ENCODE measurements at places on chromosomes 7 and 10. TPM values are rescaled to one million over a fixed set of nuclear protein-coding genes. Genes with fewer than 3 reads are reported as not detected.
A peak's percentile ranks its signal among the peaks of the same experiment; 100 is the strongest.

DNA sequence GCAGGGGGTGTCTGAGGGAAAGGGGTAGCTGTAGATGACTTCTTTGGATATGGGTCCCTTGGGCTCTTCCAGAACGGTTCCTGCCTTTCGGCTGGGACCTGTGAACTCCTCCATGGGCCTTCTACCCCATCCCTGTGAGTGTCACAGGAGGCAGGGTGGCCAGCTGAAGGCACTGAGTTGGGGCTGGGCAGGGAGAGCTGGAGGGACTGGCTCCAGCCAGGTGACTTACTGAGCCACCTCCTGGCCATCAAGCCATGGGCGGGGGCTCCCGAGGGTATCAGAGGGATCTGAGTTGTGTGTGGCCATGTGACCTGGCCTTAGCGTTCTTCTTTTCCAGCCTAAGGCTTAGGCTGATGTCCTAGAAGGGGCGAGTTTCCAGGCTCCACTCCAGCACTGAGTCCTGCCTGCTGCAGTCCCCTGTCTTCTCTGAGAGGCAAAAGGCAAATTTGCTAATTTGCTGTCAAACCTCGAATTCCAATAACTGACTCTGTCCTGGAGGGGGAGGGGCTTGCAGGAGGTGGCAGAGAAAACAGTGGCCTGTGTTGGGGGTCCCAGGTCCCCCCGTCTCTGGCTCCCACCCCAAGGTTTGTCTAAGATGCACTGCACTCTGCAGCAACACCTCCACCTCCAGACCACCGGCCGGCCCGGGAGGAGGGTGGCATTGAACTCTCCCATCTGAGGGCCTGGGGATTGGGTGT is 27.2 kb downstream of the ADCYAP1R1 start:
- H3K27me3 ChIP-seq = peaks cover 6% of the 10 kb centered on the region
- H3K4me3 ChIP-seq = no peak overlapping the region
- H3K36me3 ChIP-seq = no peaks in the 10 kb centered on the region

DNA sequence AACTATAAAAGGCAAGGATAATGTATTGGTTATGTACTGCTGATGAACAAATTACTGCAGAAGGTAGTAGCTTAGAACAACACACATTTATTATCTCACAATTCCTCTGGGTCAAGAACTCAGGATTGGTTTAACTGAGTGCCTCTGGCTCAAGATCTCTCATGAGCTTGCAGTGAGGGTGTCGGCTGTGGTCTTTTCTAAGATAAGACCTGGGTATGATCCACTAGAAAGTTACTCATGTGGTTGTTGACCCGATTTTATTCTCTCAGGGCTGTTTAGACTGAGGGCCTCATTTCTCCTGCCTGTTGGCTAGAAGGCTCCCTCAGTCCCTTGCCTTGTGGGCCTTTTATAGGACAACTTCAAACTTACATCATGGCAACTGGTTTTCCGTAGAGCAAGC is 86.7 kb downstream of the VWDE start:
- H3K27me3 ChIP-seq = peaks cover 6% of the 10 kb centered on the region
- H3K27ac ChIP-seq = no peak overlapping the region
- no peak for DNase-seq

DNA sequence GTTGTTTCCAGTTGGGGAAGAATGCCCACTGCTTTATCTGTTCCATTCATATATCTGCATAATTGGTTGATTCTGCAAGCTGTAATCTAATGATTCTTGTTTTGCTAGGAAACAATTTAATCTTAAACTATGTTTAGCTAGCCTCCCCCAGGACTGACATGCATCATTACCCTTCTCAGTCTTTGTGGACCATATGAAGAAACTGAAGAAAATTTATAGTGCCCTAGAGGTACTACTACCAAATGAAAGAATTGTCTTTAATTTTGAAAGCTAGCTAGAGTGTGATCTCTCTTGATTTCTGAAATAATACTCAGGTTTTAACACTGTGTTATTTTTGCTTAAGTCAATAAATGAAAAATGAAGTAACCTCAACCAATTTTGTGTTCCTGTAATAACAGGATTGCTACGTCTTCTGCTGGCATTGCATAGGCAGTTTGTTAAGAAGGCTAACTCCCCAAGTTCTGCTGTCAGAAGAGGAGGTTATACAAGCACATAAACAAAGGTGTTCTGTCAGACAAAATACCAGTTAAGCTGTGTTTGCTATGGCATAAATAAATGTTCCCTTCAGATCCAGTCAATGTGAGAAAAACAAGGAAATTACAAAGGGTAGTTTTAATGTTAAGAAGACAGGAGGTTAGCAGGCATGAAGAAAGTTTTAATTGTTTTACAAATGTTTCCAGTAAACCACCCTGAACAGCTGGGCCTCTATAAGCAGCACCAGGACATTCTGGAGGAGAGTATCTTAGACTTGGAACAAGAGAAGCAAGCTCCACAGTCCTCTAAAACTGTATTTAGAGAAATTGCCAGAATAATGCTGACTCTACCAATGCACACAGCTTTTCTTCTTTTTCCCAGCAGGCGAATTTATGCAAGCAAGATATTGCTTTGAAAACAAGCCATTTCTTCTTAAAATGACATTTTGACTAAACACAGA is 90.3 kb upstream of the CTTNBP2 start:
- no peak overlapping the region for H3K27ac ChIP-seq
- no peaks in the 10 kb centered on the region for H3K36me3 ChIP-seq
- no peak overlapping the region for H3K4me3 ChIP-seq
- no peaks in the 10 kb centered on the region for H3K27me3 ChIP-seq
- H3K4me1 ChIP-seq = no peaks in the 10 kb centered on the region

- DNase-seq = no peak
- no peaks in the 10 kb centered on the region for H3K4me1 ChIP-seq
- H3K4me3 ChIP-seq = no peak overlapping the region
- H3K27me3 ChIP-seq = peaks cover 25% of the 10 kb centered on the region
- no peak overlapping the region for H3K27ac ChIP-seq
These were observed 8.8 kb upstream of the CALD1 start for GRCh38 chr7:134770676-134771075.

- peak within 1 kb of the TSS; percentile 91 for H3K4me3 ChIP-seq
- H3K27ac ChIP-seq = peak within 1 kb of the TSS; percentile 80
- peaks cover 36% of the 10 kb centered on the region for H3K4me1 ChIP-seq
- no peaks in the 10 kb centered on the region for H3K36me3 ChIP-seq
- peak; percentile 61 for DNase-seq
These were observed at the start of gene CARD11 for GRCh38 chr7:3043544-3044371. Gene CARD11 (minus strand): TSS chr7:3043867. CDS start chr7:2958506, 85,361 bp downstream.

DNA sequence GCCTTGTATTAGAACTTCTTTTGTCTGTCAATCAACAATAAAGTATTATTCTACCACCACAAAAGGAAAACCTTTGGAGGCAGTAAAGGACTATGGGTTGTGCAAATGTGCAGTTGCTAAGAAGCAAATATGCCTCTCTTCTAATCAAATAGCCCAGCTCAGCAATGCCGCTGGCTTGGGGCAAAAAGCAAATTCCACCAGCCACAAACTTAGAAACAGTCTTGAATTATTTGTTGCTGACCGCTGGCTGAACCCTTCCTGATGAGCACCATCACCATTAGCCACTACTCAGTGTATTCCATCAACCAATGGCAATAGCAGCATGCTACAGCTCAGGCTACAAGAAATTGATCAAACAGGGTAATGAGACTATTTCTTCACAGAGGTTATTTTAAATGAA is 51.0 kb downstream of the SKAP2 start:
- no peak overlapping the region for H3K4me3 ChIP-seq
- H3K36me3 ChIP-seq = no peaks in the 10 kb centered on the region
- no peaks in the 10 kb centered on the region for H3K27me3 ChIP-seq
- peaks cover 3% of the 10 kb centered on the region for H3K4me1 ChIP-seq
- DNase-seq = no peak
- no peak overlapping the region for H3K27ac ChIP-seq

- H3K4me1 ChIP-seq = peaks cover 6% of the 10 kb centered on the region
- no peaks in the 10 kb centered on the region for H3K36me3 ChIP-seq
- H3K27me3 ChIP-seq = no peaks in the 10 kb centered on the region
- no peak overlapping the region for H3K27ac ChIP-seq
- DNase-seq = no peak
These were observed 474.0 kb upstream of the FOXK1 start for GRCh38 chr7:4208086-4208485.

DNA sequence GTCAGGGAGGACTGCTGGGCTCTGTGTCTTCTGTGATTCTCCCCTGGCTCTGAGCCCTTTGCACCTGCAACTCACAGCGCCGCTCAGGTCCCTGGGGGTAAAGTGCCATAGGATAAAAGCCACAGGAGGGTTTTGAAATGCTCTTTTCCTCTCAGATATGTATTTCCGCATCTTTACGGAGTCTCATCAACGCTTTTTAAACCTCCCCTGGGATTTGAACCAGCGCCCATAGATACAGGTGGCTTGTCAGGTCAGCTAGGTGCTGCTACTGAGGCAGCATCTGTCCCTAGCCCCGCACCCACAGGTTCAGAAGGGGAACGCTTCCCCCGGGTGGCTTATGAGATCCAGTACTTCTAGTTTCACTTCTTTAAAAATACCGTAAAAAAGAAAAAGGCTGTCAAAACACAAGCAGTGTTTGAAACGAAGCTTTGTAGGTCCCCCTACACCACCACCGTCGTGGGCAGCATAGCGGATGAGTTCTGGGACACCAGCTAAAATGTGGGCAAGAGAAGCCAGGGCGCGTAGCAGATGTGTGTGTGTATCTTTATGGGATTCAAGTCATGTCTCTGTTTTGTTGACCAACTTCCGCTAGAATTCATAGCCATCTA is 173.5 kb downstream of the CUX1 start:
- no peak for DNase-seq
- peak overlapping the region; percentile 79 for H3K27ac ChIP-seq
- peak overlapping the region; percentile 77 for H3K4me3 ChIP-seq
- H3K27me3 ChIP-seq = no peaks in the 10 kb centered on the region
- H3K36me3 ChIP-seq = no peaks in the 10 kb centered on the region

- peaks cover 31% of the 10 kb centered on the region for H3K4me1 ChIP-seq
- H3K27me3 ChIP-seq = no peaks in the 10 kb centered on the region
- H3K27ac ChIP-seq = no peak overlapping the region
- DNase-seq = no peak
- H3K36me3 ChIP-seq = peaks cover 22% of the 10 kb centered on the region
These were observed 39.3 kb downstream of the NUDCD3 start for GRCh38 chr7:44451123-44451522.

DNA sequence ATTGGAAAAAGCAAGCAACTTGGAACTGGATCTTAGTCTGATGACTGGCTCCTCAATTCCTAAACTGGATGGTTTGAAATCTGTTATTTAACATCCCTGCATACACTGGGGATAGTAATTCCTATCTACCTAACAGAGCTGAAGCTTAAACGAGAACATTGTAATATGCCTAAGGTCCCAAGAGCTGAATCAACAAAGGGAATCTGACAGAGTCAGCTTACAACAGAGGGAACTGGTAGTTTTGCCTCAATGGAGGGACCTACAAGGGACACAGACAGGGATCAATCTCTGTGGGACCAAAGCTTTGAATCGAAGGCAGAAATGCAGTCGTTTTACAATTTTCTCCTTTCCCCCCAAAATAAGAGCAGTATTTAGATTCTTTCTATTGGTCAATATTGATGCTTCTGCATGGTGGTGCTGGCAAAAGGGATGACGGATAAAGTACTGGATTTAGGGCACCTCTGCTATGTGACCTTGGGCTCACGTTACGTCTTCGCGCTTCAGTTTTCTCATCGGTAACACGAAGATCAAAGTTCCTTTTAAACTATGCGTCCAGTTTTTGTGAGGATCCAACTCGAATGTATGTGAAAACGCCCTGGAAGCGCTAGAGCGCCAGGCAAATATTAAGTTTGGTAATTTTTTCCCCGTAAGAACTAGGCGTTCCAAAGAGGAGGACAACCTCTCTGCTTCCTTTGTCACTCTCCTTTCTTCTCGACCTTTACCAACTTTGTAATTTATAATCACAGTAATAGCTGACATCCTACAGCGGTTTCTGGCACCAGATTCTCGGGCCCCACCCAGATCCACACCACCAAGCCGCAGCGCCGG is 1.1 kb downstream of the ACTR1A start:
- no peaks in the 10 kb centered on the region for H3K27me3 ChIP-seq
- no peak for DNase-seq
- no peak overlapping the region for H3K4me3 ChIP-seq

DNA sequence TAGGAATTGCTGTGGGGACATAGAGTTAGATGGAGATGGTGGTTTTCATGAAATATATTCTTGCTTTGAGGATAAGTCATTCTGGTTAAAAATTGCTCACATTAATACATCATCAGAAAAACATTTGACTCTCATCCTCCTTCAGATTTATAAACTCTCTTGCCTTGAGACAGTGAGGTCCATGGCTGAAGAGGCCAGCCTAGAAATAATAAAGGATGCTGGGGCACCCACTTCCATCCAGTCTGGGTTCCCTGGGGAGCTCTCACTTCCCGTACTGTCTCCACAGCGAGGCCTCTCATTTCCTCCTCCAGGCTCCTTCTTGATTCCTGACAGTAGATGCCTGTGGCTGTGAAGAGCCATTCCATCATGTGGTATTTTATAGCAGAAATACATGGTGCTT is 73.3 kb upstream of the PRKG1 start:
- no peak overlapping the region for H3K4me3 ChIP-seq
- no peak overlapping the region for H3K27ac ChIP-seq
- DNase-seq = no peak

GRCh38 chr10:131444286-131444685 is 132.8 kb upstream of the TCERG1L start:
- H3K4me3 ChIP-seq = no peak overlapping the region
- no peaks in the 10 kb centered on the region for H3K27me3 ChIP-seq
- no peaks in the 10 kb centered on the region for H3K4me1 ChIP-seq
- no peaks in the 10 kb centered on the region for H3K36me3 ChIP-seq

GRCh38 chr10:86579883-86580520 is 58.4 kb upstream of the WAPL start:
- no peak overlapping the region for H3K27ac ChIP-seq
- H3K4me1 ChIP-seq = no peaks in the 10 kb centered on the region
- H3K4me3 ChIP-seq = no peak overlapping the region
- H3K27me3 ChIP-seq = no peaks in the 10 kb centered on the region

DNA sequence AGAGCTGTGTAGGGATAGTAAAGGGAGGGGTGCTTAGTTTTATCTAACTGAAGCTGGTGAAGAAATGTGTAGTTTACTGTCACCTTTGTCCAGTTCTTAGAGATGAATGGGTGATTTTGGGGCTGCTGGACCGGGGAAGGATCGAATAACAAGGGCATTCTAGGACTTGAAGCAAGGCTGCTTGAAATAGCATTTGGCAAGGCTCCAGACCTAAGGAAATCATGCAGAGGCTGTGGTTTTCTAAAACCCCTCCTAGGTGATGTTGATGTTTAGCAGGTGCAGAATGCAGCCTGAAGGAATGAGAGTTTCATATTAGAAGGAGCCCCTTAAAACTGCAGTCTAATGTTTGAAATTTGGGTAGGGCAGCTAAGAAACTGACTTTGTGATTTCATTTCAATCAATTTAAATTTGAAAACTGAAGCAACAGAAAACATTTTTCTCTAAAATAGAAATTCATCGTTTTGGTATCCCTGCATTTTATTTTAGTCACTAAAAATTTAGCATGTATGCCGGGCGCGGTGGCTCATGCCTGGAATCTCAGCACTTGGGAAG is 68.5 kb downstream of the TET1 start:
- H3K4me3 ChIP-seq = no peak overlapping the region
- no peak overlapping the region for H3K27ac ChIP-seq
- no peaks in the 10 kb centered on the region for H3K36me3 ChIP-seq

The NANOS1 gene
- total RNA-seq = 0.56 TPM

The TFPI2 gene
- not detected for total RNA-seq

The TWIST1 gene
- total RNA-seq = not detected

The FAM25G gene
- not detected for total RNA-seq

The LEP gene
- not detected for total RNA-seq

The VSTM4 gene
- total RNA-seq = 0.25 TPM

The FAM131B gene
- total RNA-seq = 2.9 TPM

The GPR15LG gene
- not detected for total RNA-seq

The FAM20C gene
- total RNA-seq = 0.62 TPM

The CALML3 gene
- not detected for total RNA-seq

Data from natural killer cell treated with Interleukin-12 subunit alpha and Interleukin-12 subunit beta and Interleukin-15 and Interleukin-18, amount 100 ng/mL, for 72 hours (primary cell).